H9 (cell line): ENCODE measurements at places on chromosomes 5 and 9. TPM values are rescaled to one million over a fixed set of nuclear protein-coding genes. Genes with fewer than 3 reads are reported as not detected.

DNA sequence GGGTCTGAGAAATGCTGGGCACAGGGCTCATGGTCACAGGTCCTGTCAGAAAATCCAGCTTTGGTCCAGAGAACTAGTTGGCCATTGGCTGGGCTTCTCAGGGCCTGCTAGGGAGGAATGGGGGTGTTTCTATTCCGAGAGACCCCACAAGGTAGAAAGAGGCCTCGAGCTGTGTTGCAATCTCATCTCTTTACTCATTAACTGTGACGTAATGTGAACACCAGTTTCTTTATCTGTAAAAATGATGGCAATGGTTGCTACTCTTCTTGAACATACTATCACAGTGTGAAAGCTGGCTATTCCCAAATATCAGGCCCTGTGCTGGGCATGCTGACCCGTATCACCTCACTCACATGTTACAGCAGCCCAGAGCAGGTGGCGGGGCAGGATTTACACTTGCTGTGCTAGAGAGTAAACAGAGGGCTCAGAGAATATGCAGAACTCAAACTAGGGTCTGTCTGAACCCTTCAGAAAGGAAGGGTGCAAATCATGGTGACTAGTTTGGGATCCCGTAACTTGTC, 35.7 kb upstream of the SLC25A51 start:
- DNase-seq, result no peak

- no peak for DNase-seq
These were observed 297.2 kb downstream of the SPOCK1 start for GRCh38 chr5:137201876-137202275.

DNA sequence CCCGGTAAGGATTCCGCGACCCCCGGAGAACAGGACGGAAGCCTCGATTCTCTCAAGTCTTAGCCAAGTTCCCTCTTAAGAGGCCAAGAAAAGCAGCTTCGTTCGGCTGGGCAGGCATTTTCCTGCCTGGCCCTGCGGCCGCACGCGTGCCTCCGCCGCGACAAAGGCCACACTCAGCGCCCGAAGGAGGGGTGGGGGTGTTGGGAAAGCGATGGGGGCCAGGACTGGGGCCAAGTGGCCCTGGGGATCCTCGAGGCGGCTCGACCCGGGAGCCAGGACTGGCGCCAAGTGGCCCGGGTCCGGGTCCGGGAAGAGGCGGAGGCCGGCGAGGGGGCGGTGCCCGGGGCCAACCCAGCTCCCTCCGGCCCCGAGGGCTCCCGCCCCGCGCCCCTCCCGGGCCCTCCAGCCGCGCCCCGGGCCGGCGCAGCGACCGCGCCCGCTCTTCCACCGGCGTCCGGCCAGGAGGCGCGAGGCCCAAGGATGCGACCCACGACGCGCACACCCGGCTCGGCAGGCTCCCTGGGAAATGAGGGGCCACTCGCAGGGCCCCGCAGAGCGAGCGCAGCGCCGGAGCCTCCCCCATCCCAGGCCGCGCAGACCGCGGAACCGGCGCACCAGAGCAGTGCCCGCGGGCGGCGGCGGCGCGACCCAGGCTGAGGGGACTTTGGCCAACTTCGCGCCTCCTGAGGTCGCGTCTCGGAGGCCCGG, 756 bp downstream of the VAV2 start:
- no peak for DNase-seq

- DNase-seq, result no peak
These were observed 37.2 kb downstream of the GPBP1 start for GRCh38 chr5:57211039-57211438.

DNA sequence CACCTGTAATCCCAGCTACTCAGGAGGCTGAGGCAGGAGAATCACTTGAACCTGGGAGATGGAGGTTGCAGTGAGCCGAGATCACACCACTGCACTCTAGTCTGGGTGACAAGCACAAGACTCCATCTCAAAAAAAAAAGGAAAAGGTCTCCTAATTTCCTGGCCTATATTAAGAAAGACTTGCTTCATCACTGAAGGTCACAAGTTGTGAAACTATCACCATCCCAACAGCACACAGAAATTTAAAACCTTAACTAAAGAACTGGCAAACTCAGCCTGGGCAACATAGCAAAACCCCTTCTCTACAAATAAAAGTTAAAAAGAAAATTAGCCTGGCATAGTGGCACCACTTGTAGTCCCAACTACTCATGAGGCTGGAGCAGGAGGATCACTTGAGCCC, 17.2 kb downstream of the FRMD3 start:
- no peak for DNase-seq

DNA sequence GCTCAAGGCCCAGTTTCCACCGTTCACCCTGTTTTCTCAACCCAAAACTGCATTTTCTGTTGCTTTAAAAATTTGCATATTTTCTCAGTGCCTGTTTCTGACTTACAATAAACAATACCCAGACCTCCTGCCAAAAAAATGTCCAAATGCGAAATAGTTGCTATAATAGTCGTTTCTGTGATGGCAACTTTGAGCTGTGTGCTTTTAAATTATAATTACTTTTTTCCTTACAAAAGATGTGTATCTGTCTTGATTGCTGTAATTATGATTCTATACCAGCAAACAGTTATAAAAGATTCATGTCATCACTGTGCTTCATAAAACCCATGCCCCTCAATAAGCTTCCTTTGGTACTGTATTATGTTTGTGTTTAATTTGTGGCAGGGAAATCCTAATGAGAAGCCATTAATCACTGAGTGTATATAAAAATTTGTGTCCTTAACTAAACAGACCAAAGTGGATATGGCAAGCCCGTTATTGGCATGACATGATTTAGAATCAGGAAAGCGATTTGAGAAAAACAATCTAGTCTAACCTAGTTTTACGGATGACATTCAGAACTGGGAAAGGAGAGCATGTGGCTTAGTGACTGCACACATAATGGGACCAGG, 5.4 kb upstream of the SLC1A3 start:
- DNase-seq, result no peak

Gene GABRA1
- not detected in 2 replicates for total RNA-seq

DNA sequence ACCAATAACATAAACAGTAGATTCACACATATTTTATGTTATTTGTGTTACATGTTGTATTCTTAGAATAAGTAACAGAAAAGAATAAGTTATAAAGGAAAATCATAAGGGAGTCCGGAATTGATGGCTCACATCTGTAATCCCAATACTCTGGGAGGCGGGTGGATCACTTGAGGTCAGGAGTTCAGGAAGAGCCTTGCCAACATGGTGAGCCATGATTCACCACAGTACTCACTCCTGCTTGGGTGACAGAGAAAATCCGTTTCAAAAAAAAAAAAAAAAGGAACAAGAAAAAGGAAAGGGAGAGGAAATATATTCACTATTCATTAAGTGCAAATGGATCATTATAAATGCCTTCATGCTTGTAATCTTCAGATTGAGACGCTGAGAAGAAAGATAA, 533.3 kb upstream of the CDH9 start:
- no peak for DNase-seq

Gene TRIM36
- total RNA-seq, result 14.6 and 19.3 TPM in 2 replicates

GRCh38 chr5:89435347-89435746, 552.4 kb upstream of the MEF2C start:
- no peak for DNase-seq

Gene PLPPR1
- total RNA-seq, result 1.8 and 2.4 TPM in 2 replicates

DNA sequence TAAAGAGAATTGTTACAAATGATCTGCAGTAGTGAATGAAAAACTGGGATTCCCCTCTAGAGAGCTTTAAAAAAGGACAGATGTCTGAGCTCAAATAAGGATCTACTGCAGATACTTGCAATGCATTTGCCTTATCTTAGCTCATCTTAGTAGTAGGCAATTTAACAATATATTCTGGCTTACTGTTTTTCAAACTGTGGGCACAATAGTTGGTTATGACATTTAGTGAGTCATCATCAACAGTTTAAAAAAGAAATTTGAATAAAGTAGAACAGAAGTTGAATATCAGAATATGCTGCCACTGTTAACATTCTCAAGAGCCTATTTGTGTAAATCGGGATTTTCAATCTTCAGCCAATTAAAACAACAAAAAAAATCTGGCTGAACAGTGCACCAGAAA, 6.7 kb upstream of the CAST start:
- no peak for DNase-seq
